ENCODE measurements at places on chromosomes 7 and 10.

DNA sequence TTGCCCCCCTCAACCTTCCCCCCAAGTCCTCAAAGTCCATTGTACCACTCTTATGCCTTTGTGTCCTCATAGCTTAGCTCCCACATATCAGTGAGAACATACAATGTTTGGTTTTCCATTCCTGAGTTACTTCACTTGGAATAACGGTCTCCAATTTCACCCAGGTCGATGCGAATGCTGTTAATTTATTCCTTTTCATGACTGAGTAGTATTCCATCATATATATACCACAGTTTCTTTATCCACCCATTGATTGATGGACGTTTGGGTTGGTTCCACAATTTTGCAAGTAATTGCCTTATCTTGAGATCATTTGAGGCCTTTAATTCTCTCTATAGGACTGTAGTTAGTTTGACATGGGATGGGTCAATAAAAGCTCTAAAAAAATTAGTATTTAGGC, 124.7 kb downstream of the ARL4A start:
- DNase-seq = no peak

- no peak for DNase-seq
Measured at GRCh38 chr7:135900065-135900546, 77.1 kb downstream of the MTPN start.

- DNase-seq = no peak
Measured at GRCh38 chr7:28807396-28807994, 150.6 kb downstream of the TRIL start.

DNA sequence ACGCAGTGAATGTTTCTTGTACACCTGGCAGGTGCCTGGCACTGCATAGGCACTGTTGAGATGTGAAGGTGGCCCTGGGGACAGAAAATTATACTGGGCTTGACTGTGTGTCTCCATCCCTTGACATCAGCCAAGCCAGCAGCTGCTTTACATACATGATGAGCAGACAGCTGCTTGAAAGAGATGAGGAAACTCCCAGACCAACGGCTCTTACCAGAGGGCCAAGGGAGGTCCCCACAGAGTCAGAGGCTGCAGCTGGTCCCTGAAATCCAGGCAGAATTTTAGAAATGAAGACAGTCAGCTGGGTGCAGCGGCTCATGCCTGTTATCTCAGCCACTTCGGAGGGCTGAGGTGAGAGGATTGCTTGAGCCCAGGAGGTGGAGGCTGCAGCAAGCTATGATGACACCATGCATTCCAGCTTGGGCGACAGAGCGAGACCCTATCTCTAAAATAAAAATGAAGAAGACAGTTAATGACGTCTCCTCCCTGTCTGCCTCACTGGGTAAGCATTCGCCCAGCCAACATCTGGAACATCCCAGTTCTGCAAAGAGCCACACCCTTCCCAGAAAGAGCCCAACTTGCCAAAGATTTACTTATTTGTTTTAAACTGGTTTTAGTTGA, 17.6 kb downstream of the LIMK1 start:
- peak; percentile 100 for DNase-seq

- DNase-seq = no peak
Measured at GRCh38 chr10:78162853-78163252, 129.2 kb downstream of the RPS24 start.

DNA sequence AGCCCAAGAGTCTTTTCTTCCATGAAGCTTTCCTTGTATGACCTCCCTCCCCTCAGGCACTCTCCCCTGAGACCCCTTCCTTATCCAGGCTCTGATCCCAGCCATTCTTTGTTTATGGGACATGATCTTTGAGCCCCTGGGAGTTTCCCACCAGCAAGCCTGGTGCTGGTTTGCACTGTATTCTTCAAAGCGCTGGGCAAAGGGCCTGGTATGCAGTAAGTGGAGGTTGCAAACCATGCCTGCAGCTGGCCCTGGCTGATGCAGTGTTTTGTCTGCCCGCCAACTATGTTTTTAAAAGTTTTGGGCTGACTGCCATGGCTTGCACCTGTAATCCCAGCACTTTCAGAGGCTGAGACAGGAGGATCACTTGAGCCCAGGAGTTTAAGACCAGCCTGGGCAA, 6.8 kb upstream of the NODAL start:
- no peak for DNase-seq

DNA sequence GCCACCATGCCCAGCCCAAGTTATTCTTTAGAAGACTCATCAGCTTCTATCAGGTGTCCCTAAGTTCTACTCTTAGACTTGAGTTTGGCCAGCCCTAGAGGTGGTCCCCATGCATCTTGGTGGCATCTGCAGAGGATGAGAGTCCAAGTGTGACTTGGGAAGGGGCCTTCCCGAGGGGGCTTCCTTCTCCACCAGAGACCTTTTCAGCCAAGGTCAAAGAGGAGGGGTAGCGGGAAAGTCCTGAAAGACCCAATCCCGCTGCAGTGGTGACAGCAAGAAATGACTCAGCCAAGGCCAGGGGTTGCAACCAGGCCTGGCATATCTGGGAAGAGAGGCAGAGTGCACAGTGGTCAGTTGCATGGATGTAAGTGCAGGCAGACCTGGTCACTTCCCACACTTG, 61.7 kb upstream of the MGMT start:
- DNase-seq = no peak

DNA sequence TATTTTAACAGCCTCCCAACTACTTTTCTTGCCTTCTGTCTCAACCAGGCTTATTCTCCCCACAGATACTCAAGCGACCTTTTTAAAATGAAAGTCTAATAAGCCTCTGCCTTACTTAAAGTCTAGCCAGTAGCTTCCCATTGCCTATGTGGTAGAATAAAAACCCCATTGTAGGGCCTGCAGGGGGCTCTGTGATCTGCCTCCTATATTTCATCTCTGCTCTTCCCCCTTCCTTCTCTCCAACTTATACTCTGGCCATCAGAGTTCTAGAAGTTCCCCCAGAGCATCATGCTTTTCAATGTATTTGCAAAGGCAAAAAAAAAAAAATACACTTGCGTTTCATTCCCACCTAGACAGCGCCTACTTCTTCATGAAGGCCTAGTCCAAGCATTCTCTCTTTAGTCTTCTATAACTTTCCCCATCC, 167.7 kb upstream of the ADO start:
- peak; percentile 58 for DNase-seq

DNA sequence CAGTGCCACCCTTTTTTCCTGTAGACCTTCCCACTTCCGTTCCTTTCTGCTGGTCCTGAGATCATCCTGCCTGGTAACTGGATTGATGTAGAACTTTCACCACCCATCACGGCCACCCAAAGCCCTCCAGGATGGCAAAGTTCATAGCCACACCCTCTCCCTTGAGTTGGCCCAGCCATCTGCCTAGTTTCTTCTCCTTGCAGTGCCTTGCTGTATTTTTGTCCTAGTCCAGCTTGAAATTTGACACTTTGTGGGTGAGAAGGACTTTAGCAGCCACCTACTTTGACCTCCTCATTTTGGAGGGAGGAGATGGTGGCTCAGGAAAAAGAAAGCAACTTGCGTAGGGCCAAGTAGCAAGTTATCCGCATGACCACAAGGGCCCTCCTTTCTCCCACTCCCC, 140.7 kb downstream of the BUB3 start:
- no peak for DNase-seq

DNA sequence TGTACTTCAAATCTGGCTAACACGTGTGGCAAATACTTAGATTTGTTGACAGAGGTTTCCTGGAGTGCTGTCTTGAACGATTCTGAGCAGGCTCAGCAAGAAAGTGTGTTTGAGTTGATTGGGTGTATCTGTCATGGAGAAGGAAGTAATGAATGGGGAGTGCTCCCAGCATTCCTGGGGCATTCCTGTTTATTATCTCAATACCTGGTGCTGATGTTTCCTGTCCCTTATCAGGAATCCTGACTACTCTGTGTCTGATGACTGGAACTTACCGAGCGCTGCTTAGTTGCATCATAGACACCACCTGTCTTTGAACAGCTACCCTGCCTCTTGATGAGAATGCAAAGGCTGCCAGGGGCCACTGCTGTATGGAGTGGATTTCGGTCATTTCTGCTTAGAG, 41.0 kb upstream of the TMEM248 start:
- DNase-seq = no peak

DNA sequence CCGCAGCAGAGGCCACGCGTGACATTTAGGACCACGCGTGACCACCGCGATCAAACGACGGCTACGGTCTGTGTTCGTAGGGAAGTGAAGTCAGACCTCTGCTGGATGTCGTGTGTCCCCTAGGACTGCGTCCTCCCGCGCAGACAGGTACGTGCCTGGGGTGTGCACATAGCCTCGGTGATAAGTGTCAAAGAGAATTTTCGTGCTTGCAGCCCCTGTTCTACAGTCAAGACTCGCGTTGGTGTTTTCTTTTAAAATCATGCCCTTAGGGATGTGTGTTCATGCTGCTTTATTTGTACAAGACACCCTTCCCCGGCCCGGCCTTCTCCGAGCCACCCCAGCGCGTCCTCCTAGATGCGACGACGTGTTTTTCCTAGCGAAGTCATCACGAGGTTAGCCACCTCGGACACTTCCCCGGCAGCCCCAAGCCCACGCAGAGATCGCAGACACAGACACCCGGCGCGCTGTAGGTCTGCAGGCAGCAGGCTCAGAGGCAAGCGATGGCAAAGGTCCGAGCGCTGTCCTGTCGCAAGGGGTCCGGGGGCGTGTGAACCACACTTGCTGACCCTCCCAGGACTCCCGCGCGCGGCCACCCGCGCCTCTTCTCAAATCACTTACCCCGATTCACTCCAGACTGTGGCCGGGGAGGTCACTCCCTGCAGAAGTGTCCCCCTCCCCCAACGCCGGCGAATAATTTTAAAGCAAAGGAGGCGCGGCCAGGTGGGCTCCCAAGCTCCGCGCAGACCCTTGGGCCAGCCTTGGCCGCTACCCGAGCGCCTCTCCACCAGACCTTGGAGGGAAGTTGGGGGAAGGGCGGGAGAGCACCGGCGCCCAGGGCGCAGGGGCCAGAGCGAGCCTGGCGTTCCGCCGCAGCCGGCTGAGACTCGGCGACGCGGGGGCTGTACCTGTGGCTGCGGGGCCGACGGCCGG, 552 bp downstream of the MKX start:
- no peak for DNase-seq

GRCh38 chr10:12396093-12396492, 46.7 kb downstream of the CAMK1D start:
- DNase-seq = no peak

- DNase-seq = no peak
Measured at GRCh38 chr7:133830081-133830480, 297.1 kb upstream of the LRGUK start.

- DNase-seq = no peak
Measured at GRCh38 chr10:123847686-123848432, 43.7 kb downstream of the CPXM2 start.

DNA sequence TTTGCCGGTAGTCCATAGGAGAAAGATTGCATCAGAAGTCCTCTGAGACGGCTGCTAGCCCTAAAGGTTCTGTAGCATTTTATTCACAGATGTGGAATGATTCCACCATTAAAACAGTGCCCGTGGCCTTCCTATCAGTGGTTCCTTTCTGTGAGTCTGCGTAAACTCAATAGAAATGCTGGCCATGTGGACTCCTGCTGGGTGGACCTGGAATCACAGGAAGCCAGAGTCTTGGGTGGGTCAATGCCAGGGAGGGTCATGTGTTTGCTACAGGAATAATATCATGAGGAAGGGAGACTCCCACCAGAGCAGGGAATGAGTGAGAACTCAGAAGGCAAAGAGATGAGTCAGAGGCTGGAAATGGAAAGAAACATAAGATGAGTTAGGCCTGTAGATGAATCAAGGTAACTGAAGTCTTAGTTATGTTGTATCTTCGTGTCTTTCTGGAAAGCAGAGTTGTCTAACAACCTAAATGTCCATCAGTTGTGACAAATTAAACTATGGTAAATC, 410.4 kb upstream of the AUTS2 start:
- no peak for DNase-seq

GRCh38 chr7:102284891-102285539, 1.7 kb upstream of the SH2B2 start:
- DNase-seq = no peak

GRCh38 chr7:121516821-121517220, 120.7 kb upstream of the FAM3C start:
- DNase-seq = no peak

GRCh38 chr7:76428149-76428823, 3.5 kb downstream of the ZP3 start:
- no peak for DNase-seq

DNA sequence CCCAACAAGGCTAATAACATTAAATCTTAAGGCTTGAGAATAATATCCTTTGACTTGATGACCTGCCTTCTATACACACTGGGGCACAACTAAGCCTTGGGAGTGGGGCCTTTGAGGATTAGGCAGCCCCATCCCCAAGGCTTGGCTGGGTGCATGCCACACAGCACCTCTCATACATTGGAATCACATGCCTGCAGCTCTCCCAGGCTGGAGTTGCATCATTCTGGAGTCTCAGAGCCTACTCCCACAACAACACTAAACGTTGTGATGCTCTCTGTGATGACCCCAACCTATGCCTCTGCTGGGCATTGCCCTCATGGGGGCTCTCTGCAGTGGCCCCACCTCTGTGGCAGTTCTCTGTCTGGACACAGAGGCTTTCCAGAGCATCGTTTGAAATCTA, 31.9 kb upstream of the SGCE start:
- DNase-seq = no peak

DNA sequence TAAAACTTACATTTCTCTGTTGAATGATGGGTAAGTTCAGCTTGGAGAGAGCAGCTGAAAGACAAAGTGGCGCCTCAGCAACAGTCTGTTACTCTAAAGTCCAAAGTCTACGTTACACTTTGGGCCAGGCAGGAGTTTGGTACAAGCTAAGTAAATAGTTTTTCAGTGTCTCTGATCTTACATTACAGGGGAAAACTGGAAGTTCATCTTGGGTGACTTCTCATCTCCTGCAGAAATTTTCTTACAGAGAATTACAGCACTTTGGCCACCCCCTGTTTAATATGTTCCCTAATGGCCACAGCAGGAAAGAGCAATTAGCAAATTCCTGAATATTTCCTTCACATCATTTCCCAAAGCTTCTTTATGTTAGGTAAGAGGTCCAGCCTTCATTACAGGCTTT, 67.1 kb downstream of the ABCC2 start:
- DNase-seq = no peak

GRCh38 chr10:24453404-24453830, 244.5 kb downstream of the KIAA1217 start:
- no peak for DNase-seq

- DNase-seq = no peak
Measured at GRCh38 chr7:155017834-155018233, 14.9 kb upstream of the PAXIP1 start.

- no peak for DNase-seq
Measured at GRCh38 chr7:153858355-153858754, 193.8 kb upstream of the DPP6 start.

DNA sequence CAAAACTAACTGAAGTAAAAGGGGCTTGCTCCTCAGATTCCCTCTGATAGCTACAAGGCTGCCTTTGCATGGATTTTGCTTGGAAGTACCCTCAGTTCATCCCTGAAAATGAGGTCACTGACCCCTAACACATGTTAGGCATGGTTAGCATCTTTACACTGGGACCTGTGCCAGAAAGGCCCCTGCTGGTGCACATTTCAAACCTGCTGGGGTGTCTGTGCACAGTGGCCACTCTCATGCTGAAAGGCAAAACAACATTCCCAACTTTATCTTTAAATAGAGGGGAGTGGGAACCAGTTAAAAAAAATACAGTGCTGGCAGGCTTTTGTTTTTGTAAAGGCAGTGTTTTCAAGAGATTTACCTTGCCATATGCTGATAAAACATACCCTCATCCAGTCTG, 99.1 kb downstream of the ANK3 start:
- no peak for DNase-seq
